ENCODE measurements at places on chromosomes 5 and 9.

- DNase-seq, result peak; percentile 13
Observed at GRCh38 chr5:98510143-98510985, 263.1 kb upstream of the RGMB start.

- no peak for DNase-seq
Observed at GRCh38 chr5:16931334-16932110, 4.6 kb downstream of the MYO10 start.

DNA sequence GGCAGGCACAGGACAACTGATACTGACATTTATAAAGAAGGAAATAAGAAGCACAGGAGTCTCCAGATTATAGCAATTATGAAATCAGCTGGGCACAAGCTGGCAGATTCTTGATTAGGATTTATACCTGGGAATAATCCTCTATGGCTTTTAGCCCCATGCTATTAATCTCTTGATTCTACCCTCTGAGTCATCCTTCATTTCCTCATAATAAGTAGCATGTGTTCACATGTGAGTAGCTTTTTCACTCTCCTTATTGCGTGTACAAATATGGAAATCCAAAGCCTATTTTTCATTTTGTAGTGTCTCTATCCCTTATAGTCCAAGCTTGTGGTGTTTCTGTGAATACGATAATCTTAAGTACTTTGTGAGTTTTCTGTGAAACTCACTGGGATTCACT lies 185.0 kb upstream of the PRLR start:
- DNase-seq, result no peak

- no peak for DNase-seq
Observed at GRCh38 chr5:159489779-159490178, 159.5 kb upstream of the IL12B start.

- DNase-seq, result no peak
Observed at GRCh38 chr9:128065907-128066712, 1.0 kb downstream of the NAIF1 start.

DNA sequence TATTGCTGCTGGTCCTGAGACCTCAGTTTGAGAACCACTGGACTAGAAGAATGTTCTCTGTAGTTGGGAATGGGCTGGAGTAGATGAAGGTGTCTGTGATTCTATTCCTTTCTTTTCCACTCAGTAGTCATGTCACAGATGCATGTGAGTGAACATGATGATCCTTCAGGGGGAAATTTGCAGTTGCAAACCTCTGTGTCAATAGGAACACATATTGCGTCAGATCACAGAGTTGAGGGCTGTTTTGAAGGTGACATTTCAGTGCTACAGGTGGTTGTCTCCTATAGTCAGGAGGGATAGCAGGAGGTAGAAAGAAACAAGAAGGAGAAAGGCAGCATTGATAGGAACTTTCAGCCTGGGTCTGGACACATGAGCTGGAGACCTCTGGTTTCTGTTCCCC lies 239.3 kb downstream of the ARHGEF28 start:
- DNase-seq, result no peak

DNA sequence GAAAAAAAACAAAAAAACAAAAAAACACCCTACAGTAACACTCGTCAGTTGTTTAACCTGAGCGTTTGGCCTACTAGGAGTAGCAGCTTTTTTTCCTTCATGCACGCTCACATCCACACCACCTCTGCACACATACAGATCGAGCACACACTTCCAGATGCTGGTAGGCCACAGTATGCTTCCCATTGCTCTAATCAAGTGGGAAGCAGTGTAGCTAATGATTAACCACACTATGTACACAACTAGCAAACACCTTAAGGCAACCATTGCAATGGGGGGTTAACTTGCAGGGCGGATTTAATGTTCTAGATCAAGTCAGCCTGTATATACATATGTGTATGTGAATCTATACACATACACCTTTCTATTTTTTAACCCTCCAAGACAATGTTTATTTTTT lies 65.5 kb upstream of the GLRX start:
- peak; percentile 55 for DNase-seq

DNA sequence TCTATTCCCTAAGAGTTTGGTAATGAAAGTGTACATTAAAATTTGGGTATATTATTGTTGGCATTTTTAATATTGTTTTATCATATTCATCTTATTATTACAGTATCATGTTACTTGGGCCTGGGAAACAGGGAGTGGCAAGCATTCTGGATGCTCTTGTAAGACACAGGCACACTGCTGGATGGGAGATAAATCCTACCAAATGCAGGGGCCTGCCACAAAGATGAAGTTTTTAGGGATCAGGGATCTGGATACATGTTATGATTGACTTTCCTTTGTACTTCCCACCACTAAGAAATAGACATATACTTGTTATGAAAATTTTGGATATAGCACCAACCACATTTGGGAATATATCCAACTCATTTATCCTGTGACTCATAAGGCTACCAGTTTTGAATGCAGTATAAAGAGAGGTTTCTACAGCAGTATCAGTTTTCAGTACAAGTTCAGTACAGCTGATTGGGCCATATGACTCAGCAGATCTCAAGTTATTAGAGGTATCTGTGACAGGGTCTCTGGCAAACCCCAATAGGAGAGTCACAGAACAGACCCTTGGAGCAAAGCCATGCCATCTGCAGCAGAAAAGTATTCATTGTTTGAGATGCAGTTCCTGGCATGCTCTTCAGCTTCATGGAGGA lies 360.1 kb downstream of the DMAC1 start:
- no peak for DNase-seq

DNA sequence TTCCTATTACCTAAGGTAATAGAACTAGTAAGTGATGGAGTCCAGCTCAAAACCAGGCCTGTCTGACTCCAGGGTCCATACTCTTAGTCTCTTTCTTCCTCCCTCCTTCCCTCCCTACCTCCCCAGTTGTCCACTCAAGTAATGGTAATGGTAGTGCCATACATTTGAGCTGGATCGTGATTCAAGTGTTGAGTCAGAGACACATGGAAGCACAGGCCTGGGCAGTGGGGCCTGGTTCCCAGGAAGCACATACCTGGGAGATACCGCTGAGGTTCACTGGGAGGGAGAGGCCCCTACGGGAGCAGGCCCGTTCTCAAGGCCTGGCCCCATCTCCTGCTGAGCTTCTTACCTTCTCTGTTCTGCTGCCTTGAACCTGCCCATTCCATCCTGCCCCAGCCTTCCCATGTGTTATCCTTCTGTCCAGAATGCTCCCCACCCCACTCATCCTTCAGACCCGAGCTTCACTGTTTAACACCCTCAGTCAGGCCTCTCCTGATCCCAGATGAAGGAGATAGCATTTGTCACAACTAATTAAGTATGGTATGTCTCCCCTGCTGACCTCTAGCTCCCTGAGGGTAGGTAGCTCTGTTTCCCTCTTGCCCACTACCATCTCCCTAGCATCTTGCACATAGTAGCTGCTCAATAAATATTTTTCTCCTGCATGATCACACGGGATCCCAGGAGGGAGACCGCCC lies 13.8 kb downstream of the URM1 start:
- no peak for DNase-seq

DNA sequence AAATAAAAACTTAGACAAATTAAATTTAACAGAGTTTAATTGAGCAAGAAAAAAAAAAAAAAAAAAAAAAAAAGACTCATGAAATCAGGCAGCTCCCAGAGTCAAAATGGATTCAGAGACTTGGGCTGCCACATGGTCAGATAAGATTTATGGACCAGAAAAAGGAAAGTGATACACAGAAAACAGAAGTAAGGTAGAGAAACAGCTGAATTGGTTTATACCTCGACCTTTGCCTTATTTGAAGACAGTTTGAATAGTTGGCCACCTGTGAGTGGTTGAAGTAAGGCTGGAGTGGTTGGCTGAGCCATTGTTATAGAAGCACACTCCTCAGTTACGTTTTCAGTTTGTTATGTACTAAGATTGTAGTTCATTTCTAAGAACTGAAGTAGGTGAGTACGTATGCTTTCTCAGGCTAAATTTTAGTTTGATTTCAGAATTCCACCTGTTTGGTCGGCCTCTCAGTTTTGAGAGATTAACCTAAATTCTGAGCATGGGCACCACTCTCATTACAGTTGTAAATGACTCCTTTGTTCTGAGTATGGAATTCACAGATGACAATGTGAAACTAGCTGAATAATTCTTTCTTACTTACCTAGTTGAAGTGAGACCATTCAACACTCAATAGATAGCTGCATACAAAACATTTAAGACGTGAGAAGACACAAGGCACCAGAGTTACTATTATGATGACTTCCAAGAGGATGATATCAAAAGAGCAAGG lies 149.0 kb downstream of the AOPEP start:
- no peak for DNase-seq

- no peak for DNase-seq
Observed at GRCh38 chr9:108905494-108905893, 28.4 kb downstream of the ELP1 start.

- no peak for DNase-seq
Observed at GRCh38 chr5:15520856-15521255, 20.9 kb downstream of the FBXL7 start.

GRCh38 chr5:36584009-36584875 lies 22.2 kb upstream of the SLC1A3 start:
- no peak for DNase-seq

GRCh38 chr9:94952565-94953373 lies 226.3 kb downstream of the AOPEP start:
- no peak for DNase-seq

DNA sequence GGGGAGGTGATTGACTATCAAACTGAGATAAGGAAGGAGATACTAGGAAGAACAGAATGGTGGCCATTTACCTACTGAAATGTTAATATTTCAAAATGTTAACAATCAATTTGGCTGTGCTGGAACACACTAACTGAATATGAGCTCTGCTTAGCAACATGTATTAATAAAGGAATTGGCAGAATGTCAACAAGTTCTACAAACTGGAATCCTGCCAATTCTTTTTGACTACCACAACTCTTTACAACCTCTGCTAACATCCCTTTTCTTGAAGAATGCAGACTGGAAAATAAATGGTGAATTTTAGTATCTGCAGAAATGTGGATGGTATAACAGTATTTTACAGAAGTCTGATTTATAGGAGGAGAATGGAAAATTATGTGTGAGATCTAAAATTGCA lies 446.4 kb downstream of the ISL1 start:
- no peak for DNase-seq

DNA sequence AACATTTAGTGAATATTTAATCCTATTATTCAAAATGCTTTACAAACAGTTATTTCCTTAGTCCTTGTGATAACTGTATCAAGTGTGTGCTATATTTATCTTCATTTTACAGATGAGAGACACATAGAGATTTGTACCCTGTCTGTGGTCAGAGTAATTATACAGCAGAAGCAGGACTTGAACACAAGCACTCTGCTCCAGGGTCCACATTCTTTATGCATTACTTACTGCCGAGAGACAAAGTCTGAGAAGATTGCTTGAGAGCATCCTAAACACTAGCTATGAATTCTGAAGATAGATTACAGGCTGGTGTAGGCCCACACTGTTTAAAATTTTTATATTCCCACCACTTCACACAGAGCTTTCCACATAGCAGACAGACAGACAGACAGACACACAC lies 926.1 kb upstream of the DMAC1 start:
- no peak for DNase-seq

DNA sequence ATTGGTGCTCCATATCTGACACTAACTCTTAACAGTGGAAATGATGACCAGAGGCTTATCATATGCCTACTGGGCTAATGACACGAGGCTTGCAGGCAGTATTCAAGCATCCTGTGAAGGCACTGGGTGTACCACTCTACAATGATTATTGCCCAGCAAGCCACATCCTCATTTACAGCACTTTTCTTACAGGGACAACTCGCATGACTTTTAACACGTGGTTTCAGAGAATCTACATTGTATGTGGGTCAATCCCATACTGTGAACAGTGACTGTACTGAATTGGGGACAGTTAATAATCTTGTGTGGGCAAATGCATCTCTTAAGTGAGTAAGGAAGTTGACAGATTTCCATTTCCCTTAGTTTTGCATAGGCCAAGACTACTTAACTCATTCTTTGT lies 260.0 kb downstream of the TRPM3 start:
- no peak for DNase-seq

DNA sequence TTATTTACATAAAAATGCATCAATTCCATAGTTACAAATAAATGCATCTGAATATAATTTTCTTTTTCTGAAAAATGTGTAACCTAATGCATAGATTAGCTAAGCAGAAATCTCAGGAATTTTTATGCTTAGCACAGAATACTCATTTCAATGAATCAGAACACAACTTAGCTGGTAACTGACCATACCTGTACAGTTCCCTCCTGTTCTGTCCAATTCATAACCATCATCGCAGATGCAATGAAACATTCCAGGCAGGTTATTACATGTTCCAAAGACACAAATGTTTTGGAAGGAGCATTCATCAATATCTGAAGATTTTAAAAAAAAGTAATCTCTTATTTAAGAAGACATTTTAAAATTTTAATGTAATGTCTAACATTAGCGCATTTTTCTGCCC lies 219.4 kb downstream of the FBN2 start:
- no peak for DNase-seq

- DNase-seq, result no peak
Observed at GRCh38 chr5:72156946-72157624, 49.8 kb downstream of the MAP1B start.

- DNase-seq, result no peak
Observed at GRCh38 chr9:104923740-104924139, 4.2 kb downstream of the ABCA1 start.

GRCh38 chr9:84139296-84140070 lies 158.9 kb downstream of the RMI1 start:
- no peak for DNase-seq

GRCh38 chr5:137613554-137614265 lies 114.6 kb upstream of the SPOCK1 start:
- DNase-seq, result no peak

DNA sequence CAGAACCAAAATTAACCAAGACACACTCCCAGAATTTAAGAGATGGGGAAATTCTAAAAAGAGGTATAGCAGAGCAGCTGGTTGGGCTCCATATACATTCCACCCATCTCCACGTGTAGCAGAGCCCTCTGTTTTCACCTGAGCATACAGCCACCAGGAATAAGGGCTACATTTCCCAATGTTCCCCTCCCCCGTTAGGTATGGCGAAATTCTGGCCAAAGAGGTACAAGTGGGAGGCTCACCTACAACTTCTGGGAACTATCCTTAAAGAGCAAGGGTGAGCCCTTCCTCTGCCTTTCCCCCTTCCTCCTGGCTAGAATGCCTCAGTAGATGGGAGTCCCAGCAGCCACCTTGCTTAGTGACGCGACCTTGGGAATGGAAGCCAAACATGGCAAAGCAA lies 5.3 kb upstream of the SAP30L start:
- DNase-seq, result no peak

GRCh38 chr5:68464424-68464823 lies 248.9 kb downstream of the PIK3R1 start:
- peak; percentile 13 for DNase-seq

GRCh38 chr9:135066291-135066690 lies 21.2 kb upstream of the OLFM1 start:
- no peak for DNase-seq

- no peak for DNase-seq
Observed at GRCh38 chr9:129125478-129125877, 14.3 kb downstream of the PTPA start.

Data from SW480 (cell line).